Hepatocyte (in vitro differentiated cells): ENCODE measurements at places on chromosomes 5 and 9.

- no peak for DNase-seq
These were observed 201.3 kb downstream of the HINT1 start for GRCh38 chr5:130963798-130964197.

DNA sequence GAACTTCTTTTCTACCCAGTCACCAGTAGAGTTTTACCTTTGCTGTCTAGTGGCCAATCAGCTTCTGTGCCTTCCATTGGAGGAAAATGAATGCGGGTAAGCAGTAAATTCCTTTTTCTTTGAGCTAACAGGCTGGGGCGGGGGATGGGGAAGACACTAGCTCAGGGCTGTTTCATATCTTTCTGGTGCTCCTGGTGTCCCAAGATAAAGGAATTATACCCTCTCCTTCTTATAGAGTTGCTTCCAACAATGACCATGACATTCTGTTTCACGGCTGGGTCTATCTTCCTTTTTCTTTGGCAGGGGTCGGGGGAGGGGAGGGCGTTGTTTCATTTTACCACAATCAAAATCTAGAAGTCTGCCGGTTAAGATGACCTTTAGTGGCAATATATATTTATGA lies 51.2 kb upstream of the RPS23 start:
- DNase-seq: no peak

GRCh38 chr5:104189031-104189430 lies 626.4 kb upstream of the NUDT12 start:
- no peak for DNase-seq

GRCh38 chr9:83154821-83155220 lies 91.9 kb upstream of the RASEF start:
- peak; percentile 31 for DNase-seq
